Stimulated activated CD4-positive, alpha-beta T cell treated with anti-CD3 and anti-CD28 coated beads, Interleukin-1b, Interleukin-23, amount 100 ng/mL, for 1 hour (primary cell): ENCODE measurements at places on chromosomes 3 and 15.

- DNase-seq, result no peak
These were observed 29.9 kb downstream of the ACP3 start for GRCh38 chr3:132346841-132347736.

DNA sequence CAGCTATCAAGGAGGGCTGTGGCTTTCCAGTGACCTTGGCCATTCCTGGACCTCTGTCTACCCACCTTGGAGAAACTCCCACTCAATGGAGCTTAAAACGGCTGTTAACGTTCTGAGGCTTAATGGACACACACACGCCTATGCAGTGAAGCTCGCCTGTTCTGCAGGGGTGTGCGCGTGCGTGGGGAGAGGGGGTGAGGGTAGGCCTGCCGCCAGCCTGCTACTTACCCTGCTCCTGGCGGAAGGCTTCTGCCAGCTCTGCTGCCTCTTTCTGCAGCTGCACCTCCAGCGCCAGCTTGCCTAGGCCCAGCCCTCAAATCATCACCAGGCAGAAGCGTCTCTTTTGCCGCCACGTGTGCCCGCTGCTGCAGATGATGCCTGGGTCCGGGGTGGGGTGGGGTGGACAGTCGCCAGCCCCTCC lies 23.2 kb upstream of the PARL start:
- no peak for DNase-seq

DNA sequence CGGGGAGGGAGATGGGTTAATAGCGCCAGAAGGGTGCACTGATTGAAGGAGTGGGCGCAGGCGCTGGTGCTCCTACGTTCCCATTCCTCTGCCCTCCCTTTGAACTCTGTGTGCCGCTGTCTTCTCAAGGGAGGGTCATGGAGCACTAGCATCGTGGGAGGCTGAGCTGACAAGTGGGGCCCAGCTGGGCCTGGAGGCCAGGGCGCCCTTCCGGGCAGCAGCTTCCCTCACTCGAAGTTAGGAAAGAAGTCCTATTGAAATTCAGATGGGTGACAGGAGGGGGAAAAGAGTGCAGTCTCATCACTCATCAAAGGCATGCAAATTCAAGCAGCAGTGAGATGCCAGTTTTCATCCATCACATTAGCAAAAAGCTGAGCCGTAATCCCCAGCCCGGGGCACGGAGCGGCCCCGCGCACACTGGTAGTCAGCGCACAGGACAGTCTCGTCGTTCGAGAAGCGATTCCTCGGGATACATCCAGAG lies 128.2 kb downstream of the LRRK1 start:
- no peak for DNase-seq

- DNase-seq, result no peak
These were observed 37.8 kb upstream of the RORA start for GRCh38 chr15:61266921-61267320.

DNA sequence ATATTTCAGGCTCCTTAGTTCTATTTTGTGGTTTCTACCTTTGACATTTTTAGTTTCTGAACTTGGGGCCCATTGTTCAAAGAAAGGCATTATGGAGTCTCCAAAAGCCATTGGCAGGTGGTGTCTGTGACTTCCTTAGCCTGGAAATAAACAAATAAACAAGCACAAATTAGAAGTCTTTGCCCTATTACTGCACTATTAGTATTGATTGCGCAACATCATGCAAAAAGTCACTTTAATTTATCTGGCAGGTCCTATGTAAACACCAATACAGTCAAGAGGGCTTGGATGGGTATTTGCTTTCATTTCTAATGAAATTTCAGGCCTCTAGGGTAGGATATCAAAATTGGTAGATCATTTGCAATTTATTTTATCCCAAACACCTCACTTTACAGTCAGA lies 85.6 kb downstream of the LPP start:
- DNase-seq, result no peak

DNA sequence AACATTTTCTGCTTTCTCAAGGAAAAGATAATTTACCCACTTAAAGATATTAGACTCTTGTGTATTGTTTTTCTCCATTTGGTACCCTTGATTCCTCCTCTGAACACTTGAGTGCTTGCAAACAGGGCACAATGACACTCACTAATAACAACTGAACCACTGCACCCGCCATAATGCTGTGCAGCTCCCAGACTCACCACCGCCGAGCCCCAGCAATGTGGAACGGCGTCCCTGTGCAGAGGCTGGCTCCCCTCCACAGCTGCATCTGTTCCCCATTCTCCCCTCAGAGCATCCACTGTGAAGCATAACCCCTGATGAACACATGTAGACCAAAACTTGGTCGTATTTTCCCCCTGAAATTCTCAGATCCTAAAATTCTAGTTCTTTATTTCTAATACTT lies 276.2 kb upstream of the PLSCR5 start:
- DNase-seq, result no peak

GRCh38 chr15:65067645-65068402 lies at the start of gene RASL12:
Gene RASL12 (minus strand): TSS chr15:65067991. CDS start chr15:65067835, 156 bp downstream.
- DNase-seq, result no peak

- no peak for DNase-seq
These were observed 314.7 kb downstream of the MAGI1 start for GRCh38 chr3:65723985-65724384.

DNA sequence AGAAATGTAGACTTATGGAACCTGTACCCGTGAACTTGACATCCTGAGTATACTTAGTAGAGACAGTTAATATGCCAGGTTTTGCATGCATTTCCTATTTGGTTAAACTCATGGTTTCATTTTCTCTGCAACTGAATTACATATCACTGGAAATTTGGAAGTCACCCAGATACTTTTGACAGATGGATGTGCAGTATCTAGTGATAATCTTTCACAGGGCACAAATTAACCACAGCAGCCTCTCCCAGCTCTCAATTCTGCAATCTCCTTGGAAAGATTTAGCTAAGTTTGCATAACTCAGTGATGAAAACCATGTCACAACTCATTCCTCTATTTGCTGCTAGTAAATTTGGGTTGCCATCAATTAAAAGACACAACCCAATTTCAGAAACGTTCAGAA lies 162.3 kb upstream of the TPM1 start:
- no peak for DNase-seq

DNA sequence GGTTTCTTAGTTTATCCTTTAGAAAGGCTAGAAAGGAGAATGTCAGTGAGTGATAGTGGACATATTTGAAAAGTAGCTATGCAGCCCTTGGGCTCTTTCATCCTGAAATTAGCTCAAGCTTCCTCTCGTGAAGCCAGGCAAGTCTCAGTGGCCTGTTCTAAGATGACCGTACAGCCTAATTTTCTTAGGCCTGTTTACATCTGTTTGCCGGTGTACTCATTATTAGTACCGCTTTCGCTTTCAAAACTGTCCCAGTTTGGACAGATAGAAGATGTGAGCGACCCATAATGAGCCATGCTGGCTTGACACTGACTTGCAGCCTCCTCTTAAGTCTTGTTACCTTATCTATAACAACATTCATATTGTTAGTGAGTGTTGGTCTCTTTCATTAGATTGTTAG lies 5.7 kb upstream of the ARL14 start:
- no peak for DNase-seq

GRCh38 chr3:16917256-16917935 lies 32.6 kb downstream of the PLCL2 start:
- no peak for DNase-seq

DNA sequence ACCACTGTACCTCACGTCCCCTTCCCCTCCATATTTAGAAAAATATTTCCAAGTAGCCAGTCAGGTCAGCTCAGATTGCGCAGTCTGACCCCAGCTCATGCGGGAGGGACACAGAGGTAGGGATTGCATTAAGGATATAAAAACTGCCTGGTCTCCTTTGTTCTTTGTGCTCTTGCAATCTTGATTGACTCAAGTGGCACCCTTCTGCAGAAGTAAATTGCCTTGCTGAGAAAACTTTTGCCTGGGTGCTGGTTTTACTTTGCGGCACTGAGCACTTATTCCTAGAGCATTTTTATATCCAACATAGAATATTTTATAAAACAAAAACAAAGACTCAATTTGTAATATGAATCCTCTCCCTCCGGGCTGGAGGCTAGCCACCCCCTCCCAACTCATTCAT lies 54.8 kb downstream of the BTD start:
- no peak for DNase-seq

- no peak for DNase-seq
These were observed 3.0 kb downstream of the ISL2 start for GRCh38 chr15:76339305-76340197.

GRCh38 chr15:101124731-101125451 lies 127.0 kb downstream of the CHSY1 start:
- DNase-seq, result no peak

- DNase-seq, result no peak
These were observed 6.3 kb upstream of the ITPKA start for GRCh38 chr15:41487381-41487780.

GRCh38 chr15:77014132-77015081 lies 19.5 kb downstream of the PSTPIP1 start:
- no peak for DNase-seq

DNA sequence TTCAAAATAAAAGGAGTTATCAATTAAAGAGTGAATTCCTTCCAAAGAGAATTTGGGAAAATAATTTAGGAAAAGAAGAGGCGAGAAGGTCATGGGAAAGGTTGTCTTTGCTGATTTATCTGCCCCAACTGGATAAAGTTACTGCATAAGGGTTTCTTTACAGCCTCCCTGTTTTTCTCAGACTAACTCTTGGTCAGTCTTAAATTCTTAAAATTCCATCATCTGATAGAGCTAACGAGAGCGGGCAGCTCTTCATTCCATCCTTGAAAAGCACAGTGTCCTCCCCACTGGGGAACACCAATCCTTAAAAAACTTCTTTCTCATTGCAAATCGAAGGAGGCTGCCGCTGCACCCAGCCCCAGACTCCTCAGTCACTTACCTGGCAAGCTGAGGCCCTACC lies 107.2 kb downstream of the PGPEP1L start:
- DNase-seq, result no peak

GRCh38 chr3:118618247-118619040 lies 416.2 kb downstream of the IGSF11 start:
- no peak for DNase-seq

- no peak for DNase-seq
These were observed 196.0 kb downstream of the SUCLG2 start for GRCh38 chr3:67458408-67458807.

GRCh38 chr3:171528102-171528501 lies 67.9 kb upstream of the TNIK start:
- no peak for DNase-seq

DNA sequence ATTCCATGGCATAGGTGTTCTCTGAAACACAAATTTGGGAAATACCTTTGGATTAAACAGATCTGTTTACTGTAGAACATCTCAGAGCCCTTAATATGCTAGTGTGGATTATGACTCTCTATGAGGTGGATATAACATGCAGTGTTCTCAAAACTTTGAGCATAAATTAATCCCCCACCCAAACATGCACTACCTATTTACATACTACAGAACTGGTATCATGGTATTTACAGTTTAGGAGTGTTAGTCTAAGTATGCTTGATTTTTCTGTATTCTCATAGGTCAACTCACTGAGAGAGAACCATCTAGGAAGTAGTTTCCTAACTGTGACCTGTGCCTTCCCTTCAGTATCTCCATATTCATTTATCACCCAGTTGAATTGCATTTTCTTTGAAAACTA lies 30.9 kb upstream of the ZNF609 start:
- DNase-seq, result no peak

- DNase-seq, result no peak
These were observed 693 bp upstream of the STAB1 start for GRCh38 chr3:52494445-52494844.

DNA sequence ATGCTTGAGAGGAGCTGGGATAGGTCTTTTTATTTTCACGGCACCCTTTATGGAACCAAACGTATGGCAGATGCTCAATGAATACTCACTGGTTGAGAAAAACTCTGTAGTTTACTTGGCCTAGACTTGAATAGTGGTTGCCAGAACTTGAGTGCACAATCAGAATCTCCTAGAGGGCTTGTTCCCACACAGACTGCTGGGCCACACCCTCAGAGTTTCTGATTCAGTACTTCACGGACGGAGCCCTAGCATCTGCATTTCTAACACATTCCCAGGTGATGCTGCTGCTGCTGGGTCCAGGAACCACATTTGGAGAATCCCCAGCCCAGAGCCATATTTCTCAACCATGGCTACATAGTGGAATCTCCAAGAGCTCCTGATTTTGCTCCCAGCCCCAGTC lies 24.6 kb downstream of the CA12 start:
- DNase-seq, result no peak

DNA sequence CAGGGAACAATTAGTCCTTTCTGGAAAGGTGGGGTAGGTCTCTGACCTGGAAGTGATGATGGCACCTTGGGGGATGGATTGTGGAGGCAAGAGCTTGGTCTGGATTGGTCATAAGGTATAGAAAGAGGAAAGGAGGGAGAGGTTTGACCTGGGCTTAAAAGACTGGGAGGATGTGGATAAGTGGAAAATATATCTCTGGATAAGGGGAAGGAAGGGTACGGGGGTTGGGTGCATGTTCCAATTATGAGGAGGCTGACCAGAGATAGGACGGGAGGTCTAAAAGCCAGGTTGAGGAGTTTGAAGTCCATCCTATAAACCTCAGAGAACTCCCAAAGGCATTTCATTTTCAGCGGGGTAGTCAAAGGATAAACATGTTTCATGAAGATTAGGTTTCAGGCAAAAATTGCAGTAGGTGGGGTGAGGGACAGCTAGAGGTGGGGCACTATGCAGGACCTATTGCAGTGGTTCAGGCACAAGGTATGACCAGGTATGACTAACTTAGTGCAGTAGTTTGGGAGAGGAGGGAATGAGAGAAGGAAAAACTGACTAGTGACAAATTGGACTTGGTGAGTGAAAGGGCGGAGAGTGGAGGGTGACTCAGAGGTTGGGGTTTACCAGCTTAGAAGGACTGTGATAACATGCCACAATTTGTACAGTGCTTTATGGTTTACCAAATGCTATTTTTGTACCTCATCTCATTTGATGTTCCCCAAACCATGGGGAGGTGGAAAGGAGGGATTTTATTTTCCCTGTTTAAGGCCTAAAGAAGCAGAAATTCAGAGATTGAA lies 10.7 kb downstream of the PDE8A start:
- no peak for DNase-seq

DNA sequence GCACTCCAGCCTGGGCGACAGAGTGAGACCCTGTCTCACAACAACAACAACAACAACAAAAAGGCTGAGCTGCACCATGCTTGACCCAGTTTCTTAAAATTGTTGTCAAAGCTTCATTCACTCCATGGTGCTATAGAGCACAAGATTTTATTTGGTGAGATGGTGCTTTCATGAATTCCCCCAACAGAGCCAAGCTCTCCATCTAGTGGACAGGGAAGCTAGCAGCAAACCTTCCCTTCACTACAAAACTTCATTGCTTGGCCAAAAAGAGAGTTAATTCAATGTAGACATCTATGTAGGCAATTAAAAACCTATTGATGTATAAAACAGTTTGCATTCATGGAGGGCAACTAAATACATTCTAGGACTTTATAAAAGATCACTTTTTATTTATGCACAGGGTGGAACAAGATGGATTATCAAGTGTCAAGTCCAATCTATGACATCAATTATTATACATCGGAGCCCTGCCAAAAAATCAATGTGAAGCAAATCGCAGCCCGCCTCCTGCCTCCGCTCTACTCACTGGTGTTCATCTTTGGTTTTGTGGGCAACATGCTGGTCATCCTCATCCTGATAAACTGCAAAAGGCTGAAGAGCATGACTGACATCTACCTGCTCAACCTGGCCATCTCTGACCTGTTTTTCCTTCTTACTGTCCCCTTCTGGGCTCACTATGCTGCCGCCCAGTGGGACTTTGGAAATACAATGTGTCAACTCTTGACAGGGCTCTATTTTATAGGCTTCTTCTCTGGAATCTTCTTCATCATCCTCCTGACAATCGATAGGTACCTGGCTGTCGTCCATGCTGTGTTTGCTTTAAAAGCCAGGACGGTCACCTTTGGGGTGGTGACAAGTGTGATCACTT lies 2.0 kb downstream of the CCR5 start:
- DNase-seq, result no peak

GRCh38 chr3:196222876-196223595 lies 6.7 kb downstream of the SLC51A start:
- no peak for DNase-seq
